NCI-H187 (cell line): ENCODE measurements at places on chromosomes 3 and 15.

DNA sequence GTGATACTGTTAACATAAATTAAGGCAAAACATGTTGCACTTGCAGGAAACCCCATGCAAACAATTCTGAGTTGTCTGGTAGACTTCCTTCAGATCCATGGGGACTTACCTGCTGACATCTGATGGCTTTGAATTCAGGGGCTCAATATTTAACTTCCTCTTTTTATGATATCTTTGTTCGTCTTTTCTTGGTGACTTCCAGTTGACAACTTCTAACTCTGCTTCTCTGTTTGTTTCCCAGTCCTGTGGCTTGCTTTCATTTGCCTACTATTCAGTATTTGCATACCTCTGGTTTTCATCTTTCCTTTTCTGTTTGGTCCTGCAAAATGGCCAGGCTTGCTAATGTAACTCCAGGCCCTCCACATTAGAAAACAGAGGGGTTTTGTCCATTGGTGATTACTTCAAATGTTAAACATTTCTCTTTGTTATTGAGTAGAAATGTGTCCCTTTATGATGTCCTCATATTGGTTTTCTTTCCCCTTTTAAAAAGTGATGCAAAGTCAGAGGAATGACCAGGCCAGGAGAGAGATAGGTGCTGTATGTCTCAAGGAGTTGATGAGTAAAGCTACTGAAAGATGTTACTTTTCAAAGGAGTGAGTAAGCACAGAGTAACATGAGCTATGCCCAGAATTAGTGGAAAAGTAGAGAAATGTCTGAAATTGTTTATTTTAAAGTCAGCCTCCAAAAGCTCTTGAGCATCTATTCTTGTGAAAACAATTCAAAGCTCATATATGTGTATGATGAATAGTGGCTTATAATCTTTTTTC lies 335.9 kb downstream of the LPP start:
- DNase-seq, result no peak

GRCh38 chr15:68305420-68305871 lies 27.9 kb downstream of the FEM1B start:
- no peak for DNase-seq

GRCh38 chr3:38610436-38610835 lies 39.1 kb downstream of the SCN5A start:
- DNase-seq, result no peak

GRCh38 chr15:52546031-52546751 lies 17.5 kb upstream of the MYO5A start:
- DNase-seq, result no peak

- no peak for DNase-seq
Measured at GRCh38 chr3:46512191-46512749, 14.5 kb downstream of the RTP3 start.

- no peak for DNase-seq
Measured at GRCh38 chr3:31382856-31383255, 149.9 kb upstream of the STT3B start.

DNA sequence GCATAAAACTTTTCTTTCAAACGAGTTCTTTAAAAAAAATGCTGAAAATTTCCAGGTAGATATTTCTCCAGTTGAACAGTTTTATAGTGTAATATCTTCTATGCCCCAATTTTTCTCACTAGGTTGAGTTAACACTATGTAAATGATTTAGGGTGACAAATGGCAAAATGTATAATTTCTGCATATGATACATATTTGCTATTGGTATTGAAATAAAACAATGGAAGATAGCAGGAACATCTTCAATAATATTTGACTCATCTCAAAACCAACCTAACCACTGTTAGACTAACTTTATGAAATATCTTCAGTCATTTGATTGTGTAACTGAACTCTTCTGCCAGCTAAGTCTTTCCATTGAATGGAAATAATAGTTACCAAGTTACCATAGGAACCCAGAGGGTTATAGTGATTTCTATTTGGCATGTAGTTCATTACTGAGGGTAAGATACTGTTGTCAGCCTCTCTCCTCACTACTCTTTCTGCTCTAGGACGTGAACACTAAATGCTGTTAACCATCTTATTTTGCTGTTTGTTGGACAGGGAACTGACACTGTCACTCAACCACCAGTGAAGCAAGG lies 824.7 kb upstream of the NECTIN3 start:
- DNase-seq, result no peak

DNA sequence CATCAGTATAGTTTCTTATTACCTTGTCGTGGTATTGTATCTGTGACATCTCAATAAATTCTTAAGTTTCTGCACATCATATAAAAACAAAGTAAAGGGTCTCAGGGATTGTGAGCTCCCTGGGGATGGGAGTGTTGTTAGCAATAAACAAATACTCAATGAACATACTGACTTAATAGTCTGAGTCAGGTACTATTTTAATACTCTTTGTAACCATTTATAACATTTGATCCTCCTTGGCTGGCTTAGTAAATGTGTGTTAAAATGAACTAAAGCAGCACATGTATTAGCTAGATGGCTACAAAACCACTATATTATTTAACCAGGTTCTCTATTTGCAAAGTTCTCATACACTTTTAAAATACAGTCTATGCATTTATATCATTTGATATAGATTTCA lies 1.8 kb downstream of the ICE2 start:
- DNase-seq, result no peak

DNA sequence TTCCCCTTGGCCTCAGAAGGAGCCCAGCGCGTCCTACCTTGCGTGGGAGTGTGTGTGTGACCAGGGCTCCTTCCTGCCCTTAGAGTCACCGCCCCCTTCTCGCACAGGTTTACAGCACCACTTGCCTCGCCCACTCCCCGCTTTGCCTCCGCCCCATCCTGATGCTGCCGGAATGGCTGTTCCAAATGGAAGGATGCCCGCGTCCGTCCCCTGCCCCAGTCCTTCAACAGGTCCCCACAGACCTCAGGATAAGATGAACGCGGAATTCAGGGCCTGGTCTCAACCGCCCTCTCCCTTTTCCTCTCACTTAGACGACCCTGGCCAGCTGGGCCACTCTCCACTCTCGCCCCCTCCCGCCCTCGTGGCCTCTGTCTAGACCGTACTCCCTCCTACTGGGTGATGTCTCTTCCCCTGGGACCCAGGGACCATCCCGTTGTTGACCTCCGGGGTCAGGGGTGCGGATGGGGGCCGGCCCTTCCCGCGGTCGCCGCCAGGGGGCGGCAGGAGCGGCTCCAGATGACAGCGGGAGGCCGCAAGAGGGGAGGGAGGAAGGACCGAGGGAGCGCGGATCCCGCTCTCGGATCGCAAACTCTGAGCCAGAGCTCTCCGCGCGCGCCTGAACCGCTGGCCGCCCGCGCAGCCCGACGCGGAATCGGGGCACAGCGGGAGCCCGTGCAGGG lies at the start of gene THSD4:
THSD4 (plus strand) TSS at position 585 of the 680 bp plus-strand sequence.
- DNase-seq, result no peak

DNA sequence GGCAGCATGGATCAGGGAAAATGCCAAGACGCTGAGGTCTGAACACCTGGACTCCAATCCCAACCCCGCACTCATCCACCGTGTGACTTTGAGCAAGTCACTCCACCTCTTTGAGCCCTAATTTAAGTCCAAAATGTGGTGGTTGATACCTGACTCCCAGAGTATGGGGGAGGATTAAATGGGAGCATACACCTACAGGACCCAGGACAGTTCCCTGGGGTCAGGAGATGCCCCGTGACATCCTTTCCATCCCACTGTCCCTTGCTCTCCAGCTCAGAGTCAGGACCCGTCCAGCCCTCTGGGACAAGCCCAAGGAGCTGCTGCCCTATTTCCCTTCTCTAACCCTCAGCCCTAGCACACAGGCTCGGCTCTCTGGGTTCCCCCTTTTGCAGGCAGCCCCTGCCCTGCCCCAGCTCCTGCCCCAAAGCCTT lies 276.4 kb downstream of the XXYLT1 start:
- no peak for DNase-seq

DNA sequence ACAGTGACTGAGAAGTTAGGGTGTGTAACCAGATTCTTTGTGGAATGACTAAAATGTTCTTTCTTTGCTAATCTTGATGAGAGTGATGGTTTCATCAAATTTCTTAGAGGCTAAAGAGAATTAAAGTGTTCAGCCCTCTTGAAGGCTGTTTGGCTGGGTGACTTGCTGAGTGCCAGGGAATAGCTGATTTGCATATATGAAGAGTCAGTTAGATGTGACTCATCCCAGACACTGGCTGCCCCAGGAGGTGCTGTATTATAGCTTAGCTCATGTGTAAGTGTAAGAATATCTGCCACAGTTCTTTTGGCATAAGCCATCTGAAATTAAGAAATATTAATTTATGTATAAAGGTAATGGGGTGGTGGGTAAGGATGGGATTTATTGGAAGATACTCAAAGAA lies 535.1 kb downstream of the NLGN1 start:
- DNase-seq, result no peak

GRCh38 chr3:160801386-160802118 lies 45.5 kb downstream of the PPM1L start:
- DNase-seq, result no peak

DNA sequence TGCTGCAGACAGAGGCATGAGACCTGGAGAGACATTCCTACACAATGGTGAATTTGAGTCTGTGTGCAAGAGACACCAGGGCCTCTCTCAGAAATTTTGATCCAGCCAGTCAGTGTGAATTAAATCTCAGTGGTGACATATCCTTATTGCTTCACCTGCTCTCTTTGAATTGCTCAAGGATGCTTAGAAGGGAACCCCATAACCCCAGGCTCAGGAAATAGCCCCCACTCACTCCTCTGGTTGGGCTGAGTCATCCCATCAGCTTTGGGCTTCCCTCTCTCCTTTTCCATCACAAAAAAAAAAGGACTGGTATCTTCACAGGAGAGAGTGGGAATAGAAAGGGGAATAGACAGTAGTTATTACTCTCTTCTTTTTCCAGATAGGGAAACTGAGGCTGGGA lies 33.0 kb upstream of the LARS2 start:
- DNase-seq, result no peak
